ENCODE measurements at places on chromosomes 16 and 17.

- no peaks in the 10 kb centered on the region for H3K4me1 ChIP-seq
- DNase-seq = no peak
- H3K27ac ChIP-seq = no peak overlapping the region
- peaks cover 3% of the 10 kb centered on the region for H3K36me3 ChIP-seq
- peaks cover 23% of the 10 kb centered on the region for H3K27me3 ChIP-seq
- no peak overlapping the region for H3K4me3 ChIP-seq
These were observed 23.1 kb upstream of the BAHCC1 start for GRCh38 chr17:81371910-81372760.

- H3K36me3 ChIP-seq = no peaks in the 10 kb centered on the region
- no peak overlapping the region for H3K27ac ChIP-seq
- H3K27me3 ChIP-seq = no peaks in the 10 kb centered on the region
- DNase-seq = no peak
- H3K4me1 ChIP-seq = peaks cover 12% of the 10 kb centered on the region
- H3K4me3 ChIP-seq = no peak overlapping the region
These were observed 525.6 kb downstream of the MAF start for GRCh38 chr16:79074951-79075350.

DNA sequence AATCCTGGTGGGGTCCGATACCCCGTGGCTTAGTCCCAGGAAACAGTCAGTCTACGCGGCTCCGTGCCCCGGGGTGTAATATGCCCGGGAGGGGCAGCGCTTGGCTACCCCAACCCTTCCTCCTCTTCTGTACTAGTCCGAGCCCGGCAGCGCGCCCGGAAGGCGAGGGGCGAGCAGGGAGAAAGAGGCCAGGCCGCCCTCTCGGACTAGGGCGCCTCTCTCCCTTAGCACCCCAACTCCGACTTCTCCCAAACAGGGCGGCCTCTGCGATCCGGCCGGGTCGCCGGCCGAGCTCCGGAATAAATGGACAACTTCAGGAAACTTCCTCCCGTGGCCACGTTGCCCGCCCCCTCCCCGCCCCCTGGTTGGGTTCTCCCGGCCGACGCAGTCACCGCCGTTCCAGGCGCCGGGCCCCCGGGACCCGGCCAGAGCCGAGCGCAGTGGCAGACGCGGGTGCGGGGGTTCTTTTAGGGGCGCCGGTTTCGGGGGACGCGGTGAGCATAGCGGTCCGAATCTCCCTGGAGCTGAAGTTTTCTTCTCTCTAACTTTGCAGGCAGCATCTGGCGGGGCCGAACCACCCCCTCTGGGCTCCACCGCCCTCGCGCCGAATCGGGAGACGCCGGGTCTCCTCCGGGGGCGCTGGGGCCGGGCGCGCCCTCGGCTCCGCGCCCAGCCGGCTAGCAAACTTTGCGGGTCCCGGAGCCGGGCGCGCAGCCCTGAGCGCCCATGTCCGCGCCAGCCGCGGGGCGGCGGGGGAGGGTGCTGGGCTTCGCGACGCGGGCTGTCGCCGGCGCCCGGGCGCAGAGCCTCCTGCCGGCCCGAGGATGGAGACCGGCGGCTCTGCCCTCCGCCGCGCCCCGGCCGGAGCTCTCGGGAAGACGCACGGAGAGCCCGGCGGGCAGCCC, at the start of gene SDK2:
SDK2 (minus strand) TSS at position 301 of the 905 bp plus-strand sequence. CDS start 357 bp downstream, outside the sequence.
- H3K4me1 ChIP-seq = peaks cover 7% of the 10 kb centered on the region
- H3K27ac ChIP-seq = no peak within 1 kb of the TSS
- peak within 1 kb of the TSS; percentile 69 for H3K4me3 ChIP-seq

DNA sequence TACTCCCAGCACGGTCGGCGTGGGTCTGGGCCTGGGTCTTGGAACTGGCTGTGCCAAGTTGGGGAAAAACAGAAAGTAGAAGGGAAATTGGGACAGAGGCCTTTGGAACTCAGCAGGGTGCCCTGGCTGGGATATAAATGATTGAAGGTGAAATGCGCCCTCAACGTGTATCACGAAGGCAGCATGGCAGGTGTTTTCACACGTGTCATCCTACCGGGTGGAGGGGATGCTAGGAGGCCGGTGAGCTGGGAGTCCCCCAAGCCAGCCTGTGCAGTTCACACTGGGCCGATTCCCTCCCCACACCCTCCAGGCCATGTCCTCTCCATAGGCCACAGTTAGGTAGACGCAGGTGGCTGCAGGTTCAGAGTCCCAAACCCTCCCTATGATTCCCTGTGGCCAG, 6.0 kb downstream of the TNFAIP1 start:
- peaks cover 12% of the 10 kb centered on the region for H3K4me1 ChIP-seq
- H3K4me3 ChIP-seq = no peak overlapping the region
- H3K27ac ChIP-seq = no peak overlapping the region
- H3K27me3 ChIP-seq = no peaks in the 10 kb centered on the region
- H3K36me3 ChIP-seq = peaks cover 45% of the 10 kb centered on the region
- no peak for DNase-seq

GRCh38 chr17:15351925-15352324, 10.5 kb upstream of the TEKT3 start:
- DNase-seq = no peak
- H3K27ac ChIP-seq = no peak overlapping the region
- no peaks in the 10 kb centered on the region for H3K36me3 ChIP-seq
- H3K4me1 ChIP-seq = no peaks in the 10 kb centered on the region
- no peak overlapping the region for H3K4me3 ChIP-seq
- H3K27me3 ChIP-seq = peaks cover 78% of the 10 kb centered on the region

DNA sequence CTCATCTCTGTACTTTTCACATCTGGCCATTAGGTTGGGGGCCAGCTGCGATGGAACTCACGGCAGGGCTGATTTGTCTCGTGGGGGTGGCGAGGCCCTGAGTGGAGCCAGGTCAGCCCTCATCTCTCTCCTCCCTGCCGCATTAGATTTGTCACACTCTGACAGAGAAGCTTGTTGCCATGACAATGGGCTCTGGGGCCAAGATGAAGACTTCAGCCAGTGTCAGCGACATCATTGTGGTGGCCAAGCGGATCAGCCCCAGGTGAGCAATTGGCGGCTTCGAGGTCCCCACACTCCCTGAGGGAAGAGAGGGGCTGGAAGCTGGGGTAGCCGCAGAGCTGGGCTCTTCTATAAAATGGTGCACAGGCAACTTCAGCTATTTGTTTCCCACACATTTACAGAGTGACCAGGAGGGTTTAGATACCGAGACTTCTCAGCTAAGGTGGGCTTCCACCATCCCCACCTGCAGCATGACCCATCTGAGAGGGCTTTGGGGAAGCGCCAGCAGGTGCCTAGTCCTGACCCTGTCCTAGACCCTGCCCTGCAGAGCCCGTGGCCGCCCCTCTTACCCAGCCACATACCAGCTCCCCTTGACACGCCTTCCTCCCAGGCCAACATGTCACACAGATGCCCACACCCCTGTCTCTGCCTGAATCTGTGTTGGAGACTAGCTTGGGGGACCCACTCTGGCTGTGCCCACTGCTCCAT, 8.4 kb downstream of the TMEM98 start:
- H3K27ac ChIP-seq = no peak overlapping the region
- no peak for DNase-seq
- H3K36me3 ChIP-seq = no peaks in the 10 kb centered on the region
- no peak overlapping the region for H3K4me3 ChIP-seq
- H3K4me1 ChIP-seq = no peaks in the 10 kb centered on the region

GRCh38 chr17:81572563-81573168, 20.5 kb upstream of the FAAP100 start:
- peaks cover 8% of the 10 kb centered on the region for H3K4me1 ChIP-seq
- no peak overlapping the region for H3K27ac ChIP-seq
- no peak for DNase-seq

DNA sequence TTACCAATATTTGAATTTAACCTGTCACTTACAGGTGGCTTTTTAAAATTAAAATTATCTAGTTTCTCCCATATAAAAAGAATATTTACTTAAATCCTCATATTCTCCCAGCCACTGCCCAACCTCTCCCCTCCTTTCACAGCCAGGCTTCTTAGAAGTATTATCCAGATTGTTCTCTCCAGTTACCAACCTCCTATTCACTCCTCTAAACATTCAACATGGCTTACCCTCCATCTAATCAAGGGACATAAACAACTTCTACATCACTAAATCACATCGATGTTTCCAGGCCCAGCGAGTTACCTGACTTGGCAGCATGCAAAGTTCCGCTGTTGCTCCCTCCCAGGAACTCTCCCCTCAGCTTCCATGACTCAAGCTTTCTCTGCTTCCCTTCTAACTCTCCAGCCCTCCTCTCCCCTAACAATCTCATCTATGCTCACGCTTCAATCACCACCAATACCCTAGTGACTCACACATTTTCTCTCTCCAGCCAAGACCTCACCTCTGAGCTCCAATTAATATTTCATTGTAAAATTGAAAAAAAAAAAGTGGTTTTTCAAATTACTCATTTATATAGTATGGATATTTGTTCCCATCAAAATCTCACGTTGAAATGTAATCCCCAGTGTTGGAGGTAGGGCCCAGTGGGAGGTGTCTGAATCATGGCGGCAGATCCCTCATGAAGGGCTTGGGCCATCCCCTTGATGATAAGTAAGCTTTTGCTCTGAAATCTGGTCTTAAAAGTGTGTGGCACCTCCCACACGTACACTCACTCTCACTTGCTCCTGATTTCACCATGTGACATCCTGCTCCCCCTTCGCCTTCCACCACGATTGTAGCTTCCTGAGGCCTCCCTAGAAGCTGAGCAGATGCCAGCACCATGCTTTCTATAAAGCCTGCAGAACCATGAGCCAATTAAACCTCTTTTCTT, 88.5 kb downstream of the HELZ start:
- H3K4me3 ChIP-seq = no peak overlapping the region
- DNase-seq = no peak
- peaks cover 43% of the 10 kb centered on the region for H3K36me3 ChIP-seq
- H3K27ac ChIP-seq = peak overlapping the region; percentile 28
- H3K27me3 ChIP-seq = no peaks in the 10 kb centered on the region

- no peak overlapping the region for H3K4me3 ChIP-seq
- DNase-seq = no peak
- peaks cover 32% of the 10 kb centered on the region for H3K36me3 ChIP-seq
- H3K27me3 ChIP-seq = no peaks in the 10 kb centered on the region
- peaks cover 40% of the 10 kb centered on the region for H3K4me1 ChIP-seq
These were observed 26.6 kb upstream of the GSE1 start for GRCh38 chr16:85586380-85587104.
